ENCODE measurements at places on chromosomes 3 and 15.
A peak's percentile ranks its signal among the peaks of the same experiment; 100 is the strongest.

- DNase-seq = no peak
These were observed 5.6 kb downstream of the LIMD1 start for GRCh38 chr3:45599984-45600650.

DNA sequence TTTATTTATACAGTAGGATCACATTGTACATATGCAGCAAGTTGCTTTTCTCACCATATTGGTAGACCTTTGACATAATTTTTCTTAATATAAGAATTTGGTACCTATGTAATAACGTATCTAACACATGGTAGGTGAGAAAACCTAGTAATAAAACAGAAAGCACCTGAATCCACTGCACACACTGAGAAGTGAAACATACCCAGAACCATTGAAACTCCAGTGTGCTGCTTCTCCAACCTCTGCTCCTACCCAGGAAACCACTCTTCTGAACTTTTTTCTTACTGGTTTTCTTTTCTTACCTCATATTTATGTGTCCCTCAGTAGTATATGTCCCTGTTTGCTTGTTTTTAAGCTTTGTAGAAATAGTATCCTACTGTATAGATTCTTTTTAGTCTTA is 293.0 kb downstream of the UBE2E2 start:
- no peak for DNase-seq

DNA sequence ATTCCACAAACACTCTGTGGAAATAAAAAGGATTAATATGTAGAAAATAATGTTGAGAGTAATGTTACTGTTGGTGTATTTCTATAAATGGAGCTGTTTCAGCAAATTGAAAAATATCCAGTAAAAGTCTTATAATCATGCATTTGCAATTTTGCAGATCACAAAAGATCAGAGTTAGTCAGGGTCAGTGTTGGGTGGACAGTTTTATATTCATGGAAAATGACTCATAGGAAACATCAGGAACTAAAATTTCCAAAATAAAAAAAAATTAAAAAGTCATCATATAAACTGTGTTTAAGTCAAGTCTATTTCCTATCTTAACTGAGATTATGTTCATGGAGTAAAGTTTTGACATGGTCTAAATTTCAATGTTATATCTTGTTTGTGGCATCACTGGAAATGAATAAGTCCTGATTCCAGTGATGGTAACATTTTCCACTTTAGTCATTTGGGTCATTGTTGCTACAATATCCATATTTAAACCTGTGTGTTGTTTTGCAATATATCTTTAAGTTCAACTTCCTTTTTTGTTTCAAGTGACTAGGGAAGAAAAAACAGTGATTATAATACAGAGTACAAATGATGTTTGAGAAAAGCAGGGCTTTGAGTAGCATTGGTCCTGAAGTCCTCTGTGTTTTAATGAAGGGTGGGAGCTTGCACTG is 37.8 kb downstream of the MITF start:
- DNase-seq = no peak

DNA sequence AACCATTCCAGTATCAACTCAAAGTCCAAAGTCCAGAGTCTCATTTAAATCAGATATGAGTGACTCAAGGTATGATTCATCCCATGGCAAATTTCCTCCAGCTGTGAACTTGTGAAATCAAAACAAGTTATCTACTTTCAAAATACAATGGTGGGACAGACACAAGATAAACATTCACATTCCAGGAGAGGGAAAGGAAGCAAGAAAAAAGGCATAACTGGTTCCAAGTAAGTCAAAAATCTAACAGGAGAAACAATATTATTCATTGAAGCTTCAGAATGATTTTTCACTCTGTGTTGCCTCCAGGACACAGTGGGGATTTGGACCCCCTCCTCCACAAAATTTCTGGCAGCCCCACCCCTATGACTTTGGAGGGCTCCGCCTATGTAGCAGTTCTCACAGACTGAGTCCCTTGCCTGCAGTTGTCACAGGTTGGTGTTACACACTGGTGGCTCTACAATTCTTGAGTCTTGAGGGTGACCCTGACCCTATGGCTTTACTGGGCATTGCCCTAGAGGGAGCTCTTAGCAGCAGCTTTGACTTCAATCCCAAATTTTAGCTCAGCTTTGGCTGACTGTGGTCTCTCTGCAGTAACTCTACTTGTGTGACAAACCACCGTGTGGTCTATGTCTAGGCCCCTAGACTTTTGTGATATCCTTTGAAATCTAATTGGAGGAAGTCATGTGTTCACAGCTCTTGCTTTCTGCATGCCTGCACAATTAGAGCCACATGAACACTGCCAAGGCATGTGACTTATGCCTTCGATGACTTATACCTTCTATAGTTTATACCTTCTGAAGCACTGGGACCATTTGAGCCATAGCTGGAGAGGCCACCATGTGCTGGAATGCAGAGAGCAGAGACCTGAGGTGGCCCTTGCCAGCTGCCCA is 644.2 kb downstream of the GRM7 start:
- DNase-seq = no peak

- peak; percentile 3 for DNase-seq
These were observed 54.8 kb upstream of the ACTC1 start for GRCh38 chr15:34850121-34850520.

DNA sequence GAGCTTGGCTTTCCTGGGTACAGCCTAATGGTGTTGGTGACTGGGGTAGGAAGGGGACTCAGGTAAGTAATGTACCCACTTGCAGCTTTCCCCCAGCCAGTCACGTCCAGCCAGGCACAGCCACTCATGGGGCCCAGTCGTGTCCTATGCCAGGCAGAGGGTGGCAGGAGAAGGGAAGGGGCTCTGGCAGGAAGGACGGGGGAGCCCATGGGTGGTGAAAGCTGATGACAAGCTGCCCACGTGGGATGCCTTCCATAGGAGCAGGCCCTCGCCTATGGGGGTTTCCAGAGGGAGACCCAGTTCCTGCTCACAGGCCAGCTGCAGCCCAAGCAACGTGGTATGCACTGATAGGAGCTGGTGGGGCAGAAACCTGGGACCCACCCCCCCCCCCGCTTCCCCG is 10.7 kb downstream of the CHAC1 start:
- no peak for DNase-seq

DNA sequence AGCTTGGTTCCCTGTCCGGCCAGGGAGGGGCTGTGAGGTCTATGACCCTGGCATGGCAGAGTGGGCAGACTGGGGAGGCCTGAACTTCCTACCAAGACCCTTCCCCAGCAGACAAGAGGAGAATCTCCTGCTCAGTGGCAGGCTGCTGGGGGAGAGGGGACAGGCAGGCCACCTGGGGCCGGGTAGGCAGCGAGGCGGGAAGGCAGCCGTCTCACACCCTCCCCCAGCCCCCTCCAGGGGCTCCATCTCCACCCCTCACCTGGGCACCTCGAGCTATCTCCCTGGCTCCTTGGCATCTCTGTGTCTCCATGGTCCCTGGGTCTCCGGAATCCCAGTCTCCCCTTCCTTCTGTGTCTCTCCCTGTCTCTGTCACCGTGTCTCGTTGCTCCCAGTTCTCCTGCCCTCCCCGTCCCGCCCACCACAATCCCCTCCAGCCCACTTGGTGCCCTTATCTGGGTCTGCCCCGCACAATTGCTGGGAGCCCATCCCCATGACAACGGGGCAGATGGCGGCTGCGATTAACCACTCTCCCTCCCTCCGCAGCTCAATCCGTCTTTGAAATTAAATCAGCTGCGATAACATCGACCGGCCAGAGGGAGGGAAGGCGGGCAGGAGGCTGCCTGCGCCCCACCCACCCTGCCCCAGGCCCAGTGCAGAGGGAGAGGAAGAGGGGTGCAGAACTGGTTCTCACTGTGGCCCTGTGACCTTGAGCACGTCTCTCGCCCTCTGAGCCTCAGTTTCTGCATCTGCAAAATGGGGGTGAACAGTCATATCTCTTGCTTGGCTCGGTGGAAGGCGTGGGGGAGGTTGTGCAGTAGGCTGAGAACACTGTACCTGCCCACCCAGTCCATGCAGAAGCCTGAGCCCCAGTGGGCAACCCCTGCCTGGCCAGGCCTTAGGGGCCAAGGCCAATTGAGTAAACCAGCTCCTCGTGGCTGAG is 9.6 kb downstream of the DNAJB8 start:
- DNase-seq = no peak

- DNase-seq = no peak
These were observed 22.0 kb downstream of the SLC9A9 start for GRCh38 chr3:143826296-143826695.
